ENCODE measurements at places on chromosomes 2 and 18. TPM values are rescaled to one million over a fixed set of nuclear protein-coding genes. Genes with fewer than 3 reads are reported as not detected.

The ZNF142 gene
- total RNA-seq: 33.6 TPM

DNA sequence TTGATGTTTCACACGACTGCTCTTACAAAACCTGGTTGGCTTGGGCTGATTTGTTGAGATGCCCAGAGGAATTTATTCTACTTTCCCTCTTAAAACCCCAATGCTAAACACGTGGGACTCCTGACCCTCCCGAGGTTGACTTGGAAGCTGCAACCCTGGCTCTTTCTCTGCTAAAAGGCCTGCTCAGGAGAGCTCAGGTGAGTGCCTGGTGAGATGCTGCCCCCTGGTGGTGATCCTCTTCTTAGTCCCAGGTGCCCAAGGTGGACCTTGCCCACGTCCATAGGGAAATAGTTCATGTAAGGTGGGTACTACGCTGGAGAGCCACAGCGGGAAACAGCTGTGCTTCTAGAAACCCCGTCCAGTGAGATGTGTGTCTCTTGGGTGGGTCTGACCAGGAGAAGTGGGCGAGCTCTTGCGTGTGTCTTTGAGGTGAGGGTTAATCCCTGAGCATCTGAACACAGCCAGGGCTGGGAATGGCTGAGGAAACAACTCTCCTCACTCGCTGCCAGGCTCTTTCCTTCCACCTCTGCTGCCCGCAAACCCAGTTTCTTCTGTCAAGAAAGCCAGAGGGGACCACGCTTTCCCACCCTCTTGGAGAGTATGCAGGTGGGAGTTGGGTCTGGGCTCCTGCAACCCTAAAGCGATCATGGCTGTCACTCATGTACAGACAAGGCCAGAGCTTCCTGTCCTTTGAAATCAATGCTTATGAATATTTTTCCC lies 25.5 kb upstream of the PXDN start:
- H3K4me3 ChIP-seq: no peak overlapping the region
- H3K4me1 ChIP-seq: peaks cover 6% of the 10 kb centered on the region
- no peak for DNase-seq
- H3K27me3 ChIP-seq: no peaks in the 10 kb centered on the region

The RFTN2 gene
- total RNA-seq: 5.8 TPM

- H3K36me3 ChIP-seq: no peaks in the 10 kb centered on the region
- peaks cover 8% of the 10 kb centered on the region for H3K4me1 ChIP-seq
- no peaks in the 10 kb centered on the region for H3K27me3 ChIP-seq
- DNase-seq: no peak
- no peak overlapping the region for H3K27ac ChIP-seq
These were observed 118.8 kb upstream of the PDE1A start for GRCh38 chr2:182545420-182546167.

The RAX gene
- total RNA-seq: not detected

GRCh38 chr2:58620896-58621295 lies 379.8 kb upstream of the FANCL start:
- no peak overlapping the region for H3K4me3 ChIP-seq
- DNase-seq: no peak
- H3K4me1 ChIP-seq: no peaks in the 10 kb centered on the region
- H3K27me3 ChIP-seq: no peaks in the 10 kb centered on the region
- no peaks in the 10 kb centered on the region for H3K36me3 ChIP-seq

DNA sequence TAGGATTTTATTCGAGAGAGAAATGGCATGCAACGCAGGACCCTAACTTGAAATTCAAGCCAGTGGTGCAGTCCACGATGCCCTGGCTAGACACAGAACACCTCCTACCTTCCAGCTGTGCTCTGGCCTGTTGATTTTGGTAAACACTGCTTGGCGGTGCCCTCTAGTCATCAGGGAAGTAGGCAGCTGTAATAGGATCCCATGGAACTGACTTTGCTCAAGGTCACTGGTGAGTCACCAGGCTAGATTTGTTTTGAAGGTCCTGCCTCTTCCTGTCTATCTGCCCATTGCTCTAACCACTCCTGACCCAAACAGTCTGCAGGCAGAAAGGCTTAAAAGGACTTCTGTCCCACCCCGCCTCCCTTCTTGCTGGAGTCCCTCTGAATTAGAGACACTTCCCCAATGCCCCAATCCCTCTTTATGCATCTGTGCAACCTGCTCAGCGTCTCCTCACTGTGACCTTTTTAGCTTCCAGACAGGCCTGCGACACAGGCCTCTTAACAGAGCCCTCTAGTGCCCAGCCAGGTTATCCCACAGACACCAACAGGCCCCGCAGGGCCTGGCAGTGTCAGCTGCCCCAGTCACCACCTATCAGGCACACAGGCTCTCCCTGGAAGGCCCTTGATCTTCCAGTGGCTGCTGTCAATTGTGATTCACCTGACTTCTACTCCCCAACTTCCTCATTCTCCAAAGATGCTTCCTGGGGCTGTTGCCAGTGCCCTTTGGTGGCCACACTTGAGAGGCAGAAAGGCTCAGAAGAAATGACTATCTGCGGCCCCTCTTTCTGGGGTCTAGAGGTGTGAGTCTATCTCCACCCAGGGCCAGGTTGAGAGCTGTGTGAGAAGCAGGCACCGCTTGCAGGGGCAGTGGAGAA lies 5.2 kb downstream of the TMEM127 start:
- DNase-seq: no peak
- no peaks in the 10 kb centered on the region for H3K27me3 ChIP-seq
- peak overlapping the region; percentile 19 for H3K4me3 ChIP-seq
- peaks cover 26% of the 10 kb centered on the region for H3K36me3 ChIP-seq

- H3K4me1 ChIP-seq: no peaks in the 10 kb centered on the region
- DNase-seq: no peak
- H3K4me3 ChIP-seq: no peak overlapping the region
- no peaks in the 10 kb centered on the region for H3K27me3 ChIP-seq
- H3K27ac ChIP-seq: no peak overlapping the region
These were observed 32.1 kb downstream of the MBD2 start for GRCh38 chr18:54192415-54192814.

The PXDN gene
- 81.6 TPM for total RNA-seq

- DNase-seq: no peak
- peaks cover 11% of the 10 kb centered on the region for H3K4me1 ChIP-seq
- H3K27me3 ChIP-seq: no peaks in the 10 kb centered on the region
- peak overlapping the region; percentile 23 for H3K27ac ChIP-seq
- H3K4me3 ChIP-seq: no peak overlapping the region
- no peaks in the 10 kb centered on the region for H3K36me3 ChIP-seq
These were observed 84.7 kb downstream of the EHD3 start for GRCh38 chr2:31318361-31319336.

GRCh38 chr2:233042549-233042948 lies 10.1 kb downstream of the NEU2 start:
- no peaks in the 10 kb centered on the region for H3K27me3 ChIP-seq
- DNase-seq: no peak
- H3K4me1 ChIP-seq: no peaks in the 10 kb centered on the region
- H3K36me3 ChIP-seq: no peaks in the 10 kb centered on the region
- no peak overlapping the region for H3K27ac ChIP-seq

DNA sequence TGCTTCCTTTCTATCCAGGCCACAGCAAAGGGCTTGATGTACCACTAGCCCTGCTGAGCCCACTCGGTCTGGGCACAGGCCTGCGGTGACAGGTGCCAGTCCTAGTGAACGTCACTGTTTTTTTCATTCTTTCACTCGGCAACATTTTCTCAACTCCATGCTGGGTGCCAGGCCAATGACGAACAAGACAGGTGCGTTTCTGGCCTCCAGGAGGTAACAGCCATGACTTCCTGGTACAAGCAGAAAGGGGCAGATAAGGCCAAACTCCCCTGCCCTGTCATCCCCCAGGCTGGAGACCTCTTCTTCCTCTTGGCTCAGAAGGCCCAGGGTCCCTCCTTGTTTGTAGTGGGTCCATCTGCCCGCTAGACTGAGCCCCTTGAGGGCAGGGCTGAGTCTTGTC lies 55.7 kb upstream of the OTOF start:
- H3K36me3 ChIP-seq: no peaks in the 10 kb centered on the region
- no peaks in the 10 kb centered on the region for H3K27me3 ChIP-seq
- H3K27ac ChIP-seq: no peak overlapping the region
- H3K4me1 ChIP-seq: no peaks in the 10 kb centered on the region
- H3K4me3 ChIP-seq: no peak overlapping the region

The MPP4 gene
- not detected for total RNA-seq

The YPEL5 gene
- 148 TPM for total RNA-seq

The DPP4 gene
- 4.1 TPM for total RNA-seq

The KDSR gene
- total RNA-seq: 42.4 TPM

The POU3F3 gene
- total RNA-seq: not detected

DNA sequence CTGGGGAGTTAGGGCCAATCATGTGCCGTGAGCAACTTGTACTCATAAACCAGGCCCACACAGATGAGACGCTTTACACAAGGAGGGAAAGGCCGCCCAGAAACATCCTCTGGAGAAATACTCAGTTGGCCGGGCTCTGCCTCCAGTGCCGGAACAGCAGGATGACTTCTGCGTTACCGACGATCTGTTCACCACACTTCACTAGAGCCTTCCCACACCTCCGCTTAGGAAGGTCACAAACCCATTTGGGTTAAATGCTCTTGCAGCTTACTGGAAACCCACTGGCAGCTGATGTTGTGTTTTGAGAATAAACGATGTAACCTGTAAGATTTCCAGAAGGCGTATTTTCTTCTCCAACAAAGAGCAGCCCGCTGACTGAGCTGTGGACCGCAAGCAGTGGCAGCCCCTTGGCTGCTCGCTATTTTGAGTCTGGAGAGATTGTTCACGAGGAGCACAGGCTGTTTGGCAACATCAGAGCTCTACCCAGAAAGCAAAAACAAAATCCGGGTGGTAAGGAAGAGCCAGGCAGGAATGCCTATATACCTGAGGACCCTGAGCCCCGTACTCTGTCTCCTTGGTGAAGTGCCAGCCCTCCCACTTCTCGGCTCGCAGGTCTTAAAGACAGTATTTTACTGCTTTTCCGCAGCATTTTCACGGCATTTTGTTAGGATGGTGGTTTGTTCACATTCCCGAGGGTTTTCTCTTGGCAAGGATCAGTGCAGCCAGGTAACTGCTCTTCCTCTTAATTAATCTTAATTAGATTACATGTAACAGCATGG lies 44.0 kb downstream of the COLEC12 start:
- peak overlapping the region; percentile 90 for H3K27ac ChIP-seq
- peak overlapping the region; percentile 36 for H3K4me3 ChIP-seq
- DNase-seq: no peak

DNA sequence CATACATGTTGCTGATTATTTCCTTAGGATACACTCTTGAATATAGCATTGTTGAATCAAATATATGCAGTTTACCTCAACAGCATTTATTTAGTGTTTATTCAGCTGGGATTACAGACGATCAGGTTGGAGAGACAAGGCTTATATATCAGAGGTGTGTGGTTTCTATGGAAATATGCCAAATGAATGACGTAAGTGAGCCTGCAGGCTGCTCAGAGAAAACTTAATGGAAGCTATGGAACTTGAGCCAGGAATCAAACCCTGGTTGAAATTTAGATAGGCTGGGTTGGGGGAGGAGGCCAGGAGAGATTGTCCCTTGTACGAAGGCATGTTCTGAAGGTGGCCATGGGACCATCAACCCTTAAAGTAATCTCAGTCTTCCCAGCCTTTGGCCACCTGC lies 79.5 kb downstream of the INPP4A start:
- H3K4me3 ChIP-seq: no peak overlapping the region
- no peaks in the 10 kb centered on the region for H3K27me3 ChIP-seq
- H3K27ac ChIP-seq: no peak overlapping the region
- peaks cover 6% of the 10 kb centered on the region for H3K36me3 ChIP-seq
- no peak for DNase-seq
- no peaks in the 10 kb centered on the region for H3K4me1 ChIP-seq

GRCh38 chr2:241321033-241321432 lies 5.3 kb downstream of the SEPTIN2 start:
- no peak for DNase-seq
- H3K27me3 ChIP-seq: no peaks in the 10 kb centered on the region
- H3K4me3 ChIP-seq: no peak overlapping the region
- no peaks in the 10 kb centered on the region for H3K36me3 ChIP-seq
- H3K4me1 ChIP-seq: peaks cover 86% of the 10 kb centered on the region
- no peak overlapping the region for H3K27ac ChIP-seq

- H3K4me3 ChIP-seq: no peak overlapping the region
- no peaks in the 10 kb centered on the region for H3K36me3 ChIP-seq
- H3K27me3 ChIP-seq: no peaks in the 10 kb centered on the region
- H3K27ac ChIP-seq: peak overlapping the region; percentile 87
- H3K4me1 ChIP-seq: peaks cover 42% of the 10 kb centered on the region
- DNase-seq: no peak
These were observed 1.1 kb upstream of the HIBCH start for GRCh38 chr2:190320696-190321095.
